ENCODE measurements at places on chromosomes 2 and 18.

- no peak for DNase-seq
Observed at GRCh38 chr2:237128845-237129592, 43.3 kb downstream of the COPS8 start.

GRCh38 chr2:210020138-210020537, 17.7 kb downstream of the RPE start:
- no peak for DNase-seq

DNA sequence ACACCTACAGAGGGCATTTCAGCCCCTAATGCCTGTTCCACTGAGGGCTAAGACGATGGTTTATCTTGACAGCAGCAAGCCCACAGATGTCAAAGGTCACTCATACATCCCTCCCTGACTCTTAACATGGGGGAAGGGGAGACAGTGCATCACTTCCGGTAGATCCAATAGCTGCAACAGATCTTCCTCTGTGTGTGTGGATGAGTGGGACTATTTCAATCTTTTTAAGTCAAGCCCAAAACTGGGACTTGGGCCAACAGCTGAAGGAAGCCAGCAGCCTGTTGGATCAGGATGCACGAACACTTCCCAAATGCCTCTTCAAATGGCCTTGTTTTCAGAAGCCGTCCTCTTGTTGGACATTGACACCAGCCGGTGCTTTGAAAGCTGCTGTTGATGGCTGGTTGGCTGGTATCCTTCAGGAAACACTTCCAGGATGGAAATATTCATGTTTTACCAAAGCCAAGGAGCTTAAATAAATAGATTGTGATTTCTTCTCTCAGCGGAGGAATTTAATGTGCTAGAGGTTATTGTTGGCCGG, 59.2 kb downstream of the IL1R2 start:
- no peak for DNase-seq

DNA sequence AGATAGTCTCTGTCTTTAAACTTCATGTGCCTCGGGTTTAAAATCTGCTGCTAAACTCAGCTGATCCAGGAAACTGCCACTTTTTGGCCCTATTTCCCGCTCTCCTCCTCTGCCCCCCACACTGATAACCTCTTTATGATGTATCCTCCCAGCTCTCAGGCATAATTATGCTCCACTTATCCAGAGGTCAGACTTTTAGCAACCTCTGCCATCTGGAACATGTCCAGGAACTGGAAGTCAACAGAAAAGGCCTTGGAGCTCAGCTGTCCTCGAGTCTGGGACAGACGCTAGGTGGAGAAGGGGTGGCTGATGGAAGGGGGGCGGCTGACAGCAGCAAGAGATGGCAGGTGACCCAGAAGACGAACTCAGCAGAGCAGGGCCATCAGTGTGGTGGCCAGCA, 41.2 kb downstream of the ASAP2 start:
- DNase-seq = no peak

DNA sequence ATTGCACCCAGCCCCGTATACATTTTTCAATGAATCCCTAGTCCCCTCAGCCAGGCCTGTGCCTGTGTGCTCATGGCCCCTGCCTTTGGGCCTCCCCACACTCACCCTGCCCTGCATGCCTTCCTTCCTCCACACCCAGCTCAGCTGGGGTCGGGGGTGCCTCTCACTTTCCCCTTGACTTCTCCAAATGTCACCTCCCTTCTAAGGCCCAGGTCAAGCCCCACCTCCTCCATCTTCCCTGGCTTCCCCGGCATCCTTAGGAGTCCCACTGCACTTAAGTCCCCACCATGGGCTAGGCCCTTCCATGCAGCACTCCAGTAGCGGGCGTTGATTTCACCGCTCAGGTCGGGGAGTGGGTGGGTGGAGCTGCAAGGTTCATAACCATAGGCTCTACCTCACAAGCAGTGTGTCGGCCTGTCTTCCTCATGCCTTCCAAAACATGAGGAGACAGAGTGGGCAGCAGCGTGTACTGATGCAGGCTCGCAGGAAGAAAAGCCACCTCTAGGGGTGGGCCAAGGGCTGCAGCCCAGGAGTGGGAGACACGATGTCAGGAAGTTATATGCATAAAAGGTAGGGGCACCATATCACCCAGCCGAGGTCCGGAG, 47.7 kb downstream of the DNMT3A start:
- DNase-seq = no peak

DNA sequence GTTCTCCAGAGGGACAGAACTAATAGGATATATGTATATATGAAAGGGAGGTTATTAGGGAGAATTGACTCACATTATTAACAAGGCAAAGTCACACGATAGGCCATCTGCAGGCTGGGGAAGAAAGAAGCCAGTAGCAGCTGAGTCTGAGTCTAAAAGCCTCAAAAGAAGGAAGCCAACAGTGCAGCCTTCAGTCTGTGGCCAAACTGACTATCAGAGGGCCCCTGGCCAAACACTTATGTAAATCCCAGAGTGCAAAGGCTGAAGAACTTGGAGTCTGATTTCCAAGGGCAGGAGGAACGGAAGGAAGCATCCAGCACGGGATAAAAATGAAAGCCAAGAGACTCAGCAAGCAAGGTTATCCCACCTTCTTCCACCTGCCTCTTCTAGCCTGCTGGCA, 108.0 kb upstream of the LDLRAD4 start:
- no peak for DNase-seq

GRCh38 chr2:26346454-26347053, at the start of gene ADGRF3:
Gene ADGRF3 (minus strand): TSS chr2:26346789. CDS start chr2:26346234, 555 bp downstream.
- peak; percentile 42 for DNase-seq

- DNase-seq = no peak
Observed at GRCh38 chr2:71451705-71452104, 1.7 kb upstream of the DYSF start.

DNA sequence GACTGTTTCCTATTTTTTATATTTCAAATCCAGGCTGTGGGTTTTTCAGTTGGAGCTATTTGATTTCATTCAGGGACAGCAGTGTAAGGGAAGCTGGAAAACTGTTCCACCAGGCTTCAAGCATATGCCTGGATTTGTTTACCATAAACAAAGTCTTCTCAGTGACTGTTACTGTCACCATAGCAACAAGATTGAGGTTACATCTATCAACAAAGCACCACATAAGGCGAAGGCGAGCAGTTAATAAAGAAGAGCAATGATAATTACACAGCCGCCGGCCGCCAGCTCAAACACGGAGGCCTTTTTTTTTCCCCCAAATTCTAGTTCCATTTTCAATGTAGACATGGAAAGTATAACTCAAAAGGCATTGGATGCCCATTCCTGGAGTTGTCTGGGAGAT, 553.7 kb upstream of the SYT4 start:
- no peak for DNase-seq
